ENCODE measurements at places on chromosomes 16 and 17.
A peak's percentile ranks its signal among the peaks of the same experiment; 100 is the strongest.

DNA sequence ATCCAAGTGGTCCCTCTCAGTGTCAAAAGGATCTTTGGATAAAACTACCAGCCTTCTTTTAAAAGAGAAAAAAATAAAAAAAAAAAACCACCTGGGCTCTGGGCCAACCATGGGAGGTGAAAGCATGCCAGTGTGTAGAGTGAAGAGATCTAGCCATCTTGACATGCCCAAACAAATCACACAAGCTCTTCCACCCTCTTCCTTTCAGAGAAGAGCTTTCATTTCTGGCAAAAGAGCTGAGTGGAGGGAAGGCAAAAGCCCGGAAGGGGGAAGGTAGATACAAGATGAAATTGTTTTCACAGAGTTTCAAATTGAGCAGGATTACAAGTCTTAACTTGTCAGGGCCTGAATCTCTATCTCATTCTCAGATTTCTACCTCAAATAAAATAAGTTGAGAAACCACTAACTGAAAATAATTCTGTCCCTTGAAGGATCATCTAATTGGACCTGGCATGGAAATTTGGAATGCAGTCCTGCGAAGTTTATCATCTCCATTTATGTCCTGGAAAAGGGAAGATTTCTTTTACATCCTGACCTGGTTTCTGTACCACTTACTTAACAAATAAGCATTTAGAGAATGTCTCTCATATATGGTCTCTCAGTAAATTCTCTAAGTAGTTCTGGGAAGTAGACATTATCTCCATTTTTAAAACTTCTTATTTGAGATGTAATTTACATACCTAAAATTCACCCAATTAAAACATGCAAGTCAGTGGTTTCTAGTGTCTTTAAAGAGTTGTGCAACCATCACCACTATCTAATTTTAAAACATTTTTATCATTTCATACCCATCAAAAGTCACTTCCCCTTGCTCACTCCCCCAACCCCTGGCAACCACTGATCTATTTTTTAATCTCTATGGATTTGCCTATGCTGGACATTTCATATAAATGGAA, 93.7 kb downstream of the TANGO6 start:
- DNase-seq, result peak; percentile 86

GRCh38 chr17:17868641-17869522, 32.1 kb upstream of the SREBF1 start:
- DNase-seq, result no peak

GRCh38 chr17:6815775-6816174, 15.8 kb downstream of the TEKT1 start:
- no peak for DNase-seq

DNA sequence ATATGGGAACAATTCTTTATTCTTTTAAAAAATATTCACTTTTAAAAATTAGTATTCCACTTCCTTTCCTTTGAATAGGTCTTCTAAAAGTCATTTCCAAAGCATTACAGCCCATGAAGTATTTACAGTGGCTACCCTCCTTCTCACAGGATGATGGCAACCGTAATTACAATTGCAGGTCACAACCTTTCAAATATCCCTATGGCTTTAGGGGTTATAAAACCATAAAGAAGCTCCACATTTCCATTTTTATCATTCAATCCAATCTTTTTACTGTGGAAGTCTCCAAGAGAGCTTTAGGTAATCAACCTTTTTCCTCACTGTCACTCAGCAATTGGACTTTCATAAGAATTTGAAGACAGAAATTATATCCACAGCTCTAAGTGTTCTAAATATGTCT, 488.9 kb upstream of the CA10 start:
- no peak for DNase-seq

- no peak for DNase-seq
These were observed 138.8 kb downstream of the MRM1 start for GRCh38 chr17:36740157-36740556.

DNA sequence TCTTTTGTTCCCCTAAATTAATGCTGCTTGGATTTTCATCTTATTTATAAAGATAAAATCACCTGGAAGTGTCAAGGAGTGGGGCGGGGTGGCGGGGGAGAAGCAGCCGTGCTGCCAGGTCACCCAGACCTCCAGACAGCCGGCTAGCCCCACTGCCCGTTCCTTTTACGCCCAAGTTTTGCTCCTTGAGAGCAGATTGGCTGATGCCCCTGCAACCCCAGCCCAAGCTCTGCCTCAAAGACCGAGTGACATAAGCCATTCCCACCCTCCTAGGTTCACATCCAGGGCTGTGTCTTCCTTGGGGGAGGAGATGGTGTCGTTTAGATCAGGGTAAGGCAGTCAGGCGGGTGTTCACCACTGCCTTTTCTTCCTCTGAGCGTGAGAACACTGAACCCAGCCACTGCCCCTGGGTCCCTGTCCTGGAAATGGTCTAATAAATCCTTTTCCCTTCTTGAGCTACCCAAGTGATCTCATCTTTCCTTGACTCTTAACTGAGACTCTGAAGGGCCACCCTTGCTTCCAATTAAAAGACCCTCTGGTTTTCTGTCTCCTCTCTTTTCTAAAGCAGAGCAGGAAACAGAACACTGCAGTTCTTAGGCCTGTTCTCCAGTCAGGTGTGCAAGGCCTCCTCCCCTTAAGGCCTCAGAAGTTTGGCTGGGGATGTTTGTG, 5.7 kb downstream of the PDF start:
- no peak for DNase-seq

DNA sequence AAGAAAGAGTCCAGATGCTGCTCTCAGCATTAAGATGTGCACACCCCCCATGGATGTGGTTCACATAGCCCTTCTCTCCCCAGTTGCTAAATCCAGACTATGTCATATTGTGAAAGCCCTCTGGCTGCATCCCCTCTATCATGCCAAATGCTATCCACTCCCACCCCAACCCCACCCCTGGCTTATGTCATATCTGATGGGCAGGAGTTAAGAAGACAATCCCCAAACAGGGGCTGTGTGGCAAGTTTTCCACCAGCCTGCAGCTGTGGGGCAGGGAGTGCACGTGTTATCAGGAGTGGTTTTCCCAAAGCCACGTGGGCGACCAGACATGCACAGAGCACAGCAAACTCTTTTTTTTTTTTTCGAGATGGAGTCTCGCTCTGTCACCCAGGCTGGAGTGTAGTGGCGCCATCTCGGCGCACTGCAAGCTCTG, 10.0 kb downstream of the FAM117A start:
- DNase-seq, result no peak

GRCh38 chr17:63973247-63973646, 529 bp upstream of the SCN4A start:
- DNase-seq, result no peak

GRCh38 chr17:15981646-15982580, 17.6 kb downstream of the ZSWIM7 start:
- DNase-seq, result no peak

GRCh38 chr16:85190572-85190971, 78.3 kb upstream of the CIBAR2 start:
- DNase-seq, result no peak

- DNase-seq, result no peak
These were observed at the start of gene KRT23 for GRCh38 chr17:40937384-40937819. TSS of gene KRT23 (minus strand) at chr17:40937646. CDS start at chr17:40936603, 1,043 bp downstream.

GRCh38 chr17:1639549-1640180, 5.9 kb downstream of the SCARF1 start:
- DNase-seq, result peak; percentile 1

DNA sequence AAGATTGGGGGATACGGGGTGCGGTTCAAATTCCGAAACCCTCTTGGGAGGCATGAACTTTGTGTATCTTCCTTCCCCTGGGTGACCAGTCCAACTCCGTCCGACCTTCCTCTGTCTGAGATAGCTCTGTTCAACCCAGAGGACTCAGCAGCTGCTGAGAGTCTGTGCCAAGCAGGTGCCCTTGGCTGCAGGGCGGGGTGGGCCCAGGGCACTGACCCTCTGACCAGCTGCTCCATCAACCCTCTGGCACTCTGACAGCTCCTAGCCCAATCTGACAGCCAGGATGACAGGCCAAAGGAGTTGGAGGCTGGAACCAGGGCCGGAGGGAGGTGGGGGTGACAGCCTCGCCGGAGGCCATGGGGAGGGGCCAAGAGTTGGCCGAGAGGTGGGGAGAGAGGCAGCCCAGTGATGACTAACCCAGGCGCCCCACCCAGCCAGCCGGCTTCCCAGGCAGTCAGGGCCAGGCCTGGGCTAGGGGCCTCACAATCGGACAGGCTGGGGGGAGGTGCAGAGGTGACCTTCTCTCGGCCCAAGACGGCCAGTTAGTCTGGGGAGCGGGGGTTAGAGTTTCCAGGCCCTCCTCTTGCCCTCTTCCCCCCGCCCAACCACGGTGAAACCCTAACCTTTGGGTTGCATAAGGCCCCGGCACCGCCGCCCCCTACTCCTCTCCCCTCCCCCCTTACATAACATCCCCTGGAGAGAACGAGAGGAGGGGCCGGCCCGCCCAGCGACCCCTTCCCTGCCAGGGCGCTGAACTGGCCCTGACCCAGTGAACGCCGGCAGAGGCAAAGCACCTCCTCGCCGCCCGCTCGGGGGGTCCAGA, 5.0 kb upstream of the TLCD2 start:
- DNase-seq, result no peak

DNA sequence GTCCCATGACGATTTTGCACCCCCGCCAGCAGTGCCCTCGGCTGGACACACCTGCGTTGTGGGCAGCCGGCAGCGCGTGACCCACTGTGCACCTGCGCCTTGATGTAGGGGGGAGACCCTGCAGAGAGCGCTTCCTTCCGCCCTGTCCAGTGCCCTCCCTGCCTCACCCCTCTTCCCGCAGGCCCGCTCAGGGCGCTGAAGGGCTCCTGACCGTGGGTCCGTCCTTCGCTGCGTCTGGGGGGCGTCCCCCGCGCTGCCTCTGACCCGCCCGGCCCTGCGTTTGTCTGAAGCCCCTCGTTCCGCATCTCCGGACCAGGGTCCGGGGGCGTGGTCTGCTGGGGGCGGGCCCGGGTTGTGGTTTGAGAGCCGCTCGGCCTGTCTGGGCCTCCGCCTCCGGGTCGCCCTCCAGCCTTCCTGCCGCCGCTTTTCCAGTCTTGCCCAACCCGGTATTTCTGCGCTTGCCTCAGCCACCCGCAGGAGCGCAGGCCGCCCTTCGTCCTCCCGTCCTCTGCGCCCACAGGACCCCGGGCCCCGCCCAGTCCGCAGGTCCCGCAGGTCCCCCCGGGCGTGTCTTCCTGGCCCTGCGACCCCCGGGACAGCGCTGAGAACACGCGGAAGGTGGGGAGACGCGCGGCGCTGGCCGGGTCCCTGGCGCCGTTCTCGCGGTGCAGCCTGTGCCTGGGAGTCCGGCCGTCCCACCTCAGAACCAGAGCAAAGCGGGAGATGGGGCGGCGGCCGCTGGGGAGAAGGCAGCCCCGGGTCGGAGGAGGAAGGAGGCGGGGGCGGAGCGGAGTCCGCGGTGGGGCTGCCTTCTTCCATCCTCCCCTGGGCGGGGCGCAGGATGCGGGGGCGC, 4.0 kb upstream of the IL17C start:
- no peak for DNase-seq

DNA sequence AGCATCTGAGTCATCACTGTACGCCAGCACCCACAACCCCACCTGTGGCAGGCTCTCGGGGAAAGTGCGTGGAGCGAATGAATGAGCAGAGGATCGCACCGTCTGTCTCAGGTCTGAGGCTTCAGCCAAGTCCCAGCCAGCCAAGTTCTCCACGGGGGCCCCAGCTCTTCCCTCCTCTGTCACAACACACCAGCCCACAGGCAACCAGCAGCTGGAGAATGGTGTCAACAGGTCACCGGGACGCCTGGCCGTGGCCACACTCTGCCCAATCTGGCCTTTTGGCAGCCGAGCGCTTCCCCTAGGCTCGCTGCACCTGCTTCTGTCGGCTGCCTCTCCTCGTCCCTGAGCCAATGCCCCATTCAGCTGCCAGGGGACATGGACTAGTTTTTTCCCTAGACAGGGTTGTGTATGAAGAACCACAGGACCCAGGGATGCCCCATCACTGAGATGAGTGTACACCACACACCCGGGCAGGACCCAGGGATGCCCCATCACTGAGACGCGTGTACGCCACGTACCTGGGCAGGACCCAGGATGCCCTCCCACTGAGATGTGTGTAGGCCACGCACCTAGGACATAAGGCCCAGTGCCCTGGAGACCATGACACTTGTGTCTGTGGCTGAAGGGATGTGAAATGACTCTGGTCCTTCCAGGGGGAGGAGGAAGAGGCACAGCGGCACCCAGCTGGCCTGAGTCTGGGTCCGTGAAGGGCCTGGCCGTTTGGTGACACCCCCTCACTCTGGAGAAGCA, 52.8 kb downstream of the ABR start:
- DNase-seq, result no peak

DNA sequence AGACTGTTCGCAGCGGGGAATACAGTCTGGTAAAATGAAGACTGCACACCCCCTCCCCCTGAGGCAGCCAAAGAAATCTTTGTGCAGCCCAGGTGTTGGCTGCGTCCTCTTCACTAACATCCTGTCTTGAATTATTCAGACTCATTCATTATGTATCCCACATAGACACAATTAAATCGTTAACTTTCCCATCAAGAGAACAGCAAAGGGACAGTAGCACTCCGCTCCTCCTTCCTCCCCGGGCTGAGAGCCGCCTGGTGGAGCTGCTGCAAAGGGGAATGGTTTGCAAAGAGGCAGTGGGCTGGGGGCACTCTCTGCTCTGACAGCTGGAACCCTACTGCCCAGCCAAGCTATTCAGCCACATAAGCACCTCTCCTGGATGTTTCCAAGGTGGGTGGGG, 290.0 kb upstream of the SOX9 start:
- DNase-seq, result no peak

DNA sequence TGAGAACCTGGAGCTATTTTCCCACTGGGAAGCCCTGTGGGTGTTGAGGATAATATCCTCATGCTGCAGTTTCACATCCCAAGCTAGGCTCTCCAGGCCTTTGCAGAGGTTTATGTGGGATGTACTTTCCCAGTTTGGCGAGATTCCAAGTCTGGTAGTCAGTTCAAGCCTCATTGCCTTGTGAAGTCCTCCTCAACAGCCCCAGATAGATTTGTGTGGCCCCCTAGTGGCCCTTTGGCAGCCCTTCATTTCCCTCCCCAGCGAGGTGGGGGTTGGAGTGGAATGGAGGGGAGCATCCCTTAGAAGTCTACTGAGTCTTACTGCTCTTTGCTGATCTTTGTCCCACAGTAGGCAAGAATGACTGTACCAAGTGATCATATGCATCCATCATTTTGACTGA, 137.9 kb downstream of the CDH11 start:
- DNase-seq, result peak; percentile 25

DNA sequence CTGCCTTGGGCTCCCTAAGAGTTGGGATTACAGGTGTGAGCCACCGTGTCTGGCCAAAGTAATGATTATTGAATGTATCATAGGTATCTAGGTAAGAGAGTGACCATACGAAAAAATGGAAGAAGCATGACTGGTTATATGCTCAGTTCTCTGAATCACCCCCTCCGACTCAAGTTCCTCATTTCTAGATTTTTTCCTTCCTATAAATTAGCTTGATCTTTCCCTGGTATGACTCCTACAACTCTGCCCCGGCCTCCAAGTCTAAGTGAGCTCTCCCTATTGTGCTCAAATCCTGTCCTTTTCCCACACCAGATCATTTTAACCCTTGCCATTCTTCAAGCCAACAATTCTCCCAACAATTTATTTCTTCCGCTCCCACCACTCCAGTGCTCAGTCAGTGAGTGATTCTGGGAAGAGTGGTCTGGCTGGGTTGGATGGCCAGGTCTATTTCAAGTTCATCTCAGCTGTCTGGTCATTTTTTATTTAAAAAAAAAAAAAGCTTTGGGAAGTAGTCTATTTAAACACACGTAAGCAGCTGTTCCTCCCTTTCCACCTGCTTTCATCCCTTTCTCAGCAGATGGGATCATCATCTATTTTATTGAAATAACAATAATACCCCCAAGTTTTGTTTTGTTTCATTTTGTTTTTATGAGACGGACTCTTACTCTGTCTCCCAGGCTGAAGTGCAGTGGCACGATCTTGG, 120.2 kb upstream of the HS3ST2 start:
- DNase-seq, result no peak
